ENCODE measurements at places on chromosomes 13 and 19.

DNA sequence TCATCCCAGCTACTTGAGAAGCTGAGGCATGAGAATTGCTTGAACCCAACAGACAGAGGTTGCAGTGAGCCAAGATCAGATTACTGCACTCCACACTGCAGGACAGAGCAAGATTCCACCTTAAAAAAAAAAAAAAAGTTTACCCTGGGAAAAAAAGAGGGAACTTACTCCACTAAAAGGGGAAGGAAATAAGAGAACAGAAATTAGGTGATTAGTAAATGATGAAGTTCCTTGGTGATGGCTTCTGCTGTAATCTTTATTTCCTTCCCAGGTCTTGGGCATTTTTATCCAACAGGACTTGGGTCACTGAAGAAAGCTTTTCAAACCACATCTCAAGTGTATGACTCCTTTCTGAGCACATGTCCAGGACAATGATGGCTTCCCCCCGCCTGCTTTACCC, 9.3 kb downstream of the ZNF780A start:
- DNase-seq: no peak

DNA sequence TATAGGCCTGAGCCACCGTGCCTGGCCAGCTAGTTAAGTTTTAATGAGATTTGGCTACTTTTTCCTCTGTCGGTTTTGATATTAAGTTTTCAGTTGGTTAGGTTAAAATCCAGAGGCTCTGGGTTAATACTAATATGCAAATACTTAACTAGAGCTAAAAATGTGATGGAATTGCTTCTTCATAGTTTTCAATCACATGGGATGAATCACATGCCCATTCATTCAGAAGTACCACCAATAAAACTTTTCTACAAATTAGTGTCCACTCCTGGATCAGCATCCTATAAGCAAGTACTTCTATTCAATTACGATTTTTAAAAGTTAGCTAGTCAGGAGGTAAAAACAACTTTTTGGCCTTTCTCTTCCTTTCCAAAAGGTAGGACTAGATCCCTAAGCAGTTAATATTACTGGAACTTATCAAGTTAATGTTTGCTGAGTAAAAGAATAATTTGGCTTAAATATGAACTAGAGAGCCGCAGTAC, 4.3 kb downstream of the SLC25A30 start:
- no peak for DNase-seq

DNA sequence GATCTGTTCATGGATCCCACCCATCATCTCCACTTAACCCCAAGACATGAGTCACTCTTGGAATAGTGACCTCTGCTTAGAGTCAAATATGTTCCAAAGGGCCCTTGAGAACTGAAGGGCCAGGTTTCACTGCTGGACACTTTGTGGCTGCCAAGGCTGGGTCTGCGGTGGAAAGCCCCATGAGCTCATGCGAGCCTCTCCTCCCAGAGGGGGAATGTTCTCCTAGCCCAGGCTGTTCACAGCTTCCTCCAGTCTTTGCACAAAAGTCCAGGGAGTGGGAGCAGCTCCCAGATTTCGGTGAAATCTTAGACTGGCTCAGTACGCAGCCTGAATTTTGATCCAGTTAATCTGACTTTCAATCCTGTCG, 732 bp upstream of the DCLK1 start:
- DNase-seq: no peak

DNA sequence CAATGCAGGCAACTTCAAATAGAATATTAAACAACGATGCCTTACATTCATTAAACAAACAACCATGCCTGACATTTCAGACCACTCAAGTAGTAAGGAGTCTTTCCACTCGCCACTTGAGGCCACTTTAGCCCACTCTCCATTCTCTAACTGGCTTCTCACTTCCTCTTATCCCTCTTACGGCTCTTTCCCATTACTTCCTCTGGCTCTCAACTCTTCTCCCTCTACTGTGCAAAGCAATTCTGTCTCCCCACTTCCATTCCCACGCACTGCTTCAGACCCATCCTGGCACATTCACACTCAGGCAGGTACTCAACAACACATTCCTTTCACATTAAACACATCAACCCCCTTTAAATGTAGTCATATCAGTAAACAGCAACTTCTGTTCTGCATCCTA, 229.8 kb upstream of the IPO5 start:
- DNase-seq: no peak

DNA sequence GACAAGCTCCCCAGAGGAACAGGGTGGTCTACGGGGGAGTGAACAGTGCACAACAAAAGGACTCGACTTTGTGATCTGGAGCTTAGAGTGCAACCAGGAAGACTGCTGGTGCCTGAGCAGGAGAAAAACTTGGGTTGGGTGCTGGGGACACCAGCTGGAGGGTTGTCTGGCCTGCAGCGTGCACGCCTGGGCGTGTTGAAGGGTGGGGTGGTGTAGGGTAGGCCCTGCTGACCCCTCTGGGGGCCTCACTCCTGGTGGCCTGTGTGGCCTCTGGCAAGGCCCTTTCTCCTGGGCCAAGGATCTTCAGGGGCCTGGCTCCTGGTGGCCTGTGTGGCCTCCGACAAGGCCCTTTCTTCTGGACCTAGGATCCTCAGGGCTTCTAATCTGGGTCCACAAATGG, 4.7 kb upstream of the RSPH6A start:
- no peak for DNase-seq

- DNase-seq: no peak
Measured at GRCh38 chr13:110984381-110984780, 69.5 kb upstream of the ANKRD10 start.

DNA sequence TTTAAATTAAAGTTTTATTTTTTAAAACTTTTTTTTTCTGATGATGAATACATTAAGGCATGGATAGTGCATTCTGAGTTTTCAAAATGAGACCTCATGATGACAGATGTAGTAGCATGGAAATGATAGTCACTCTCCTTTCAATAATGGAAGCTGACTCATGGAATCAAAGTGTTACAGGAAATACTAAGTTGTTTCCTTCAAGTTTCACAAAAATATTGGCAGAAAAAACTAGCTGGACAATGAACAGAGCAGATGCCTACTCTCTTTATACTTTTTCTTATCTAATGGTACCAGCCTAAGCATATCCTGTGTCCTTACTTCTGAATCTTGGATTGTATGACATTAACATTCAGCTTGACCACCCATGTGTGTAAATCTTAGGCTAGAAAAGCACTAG, 1337.3 kb downstream of the PCDH9 start:
- no peak for DNase-seq

GRCh38 chr13:112456138-112457056, 80.2 kb downstream of the SPACA7 start:
- DNase-seq: no peak

GRCh38 chr19:9934132-9934950, 2.0 kb downstream of the OLFM2 start:
- DNase-seq: peak; percentile 53

DNA sequence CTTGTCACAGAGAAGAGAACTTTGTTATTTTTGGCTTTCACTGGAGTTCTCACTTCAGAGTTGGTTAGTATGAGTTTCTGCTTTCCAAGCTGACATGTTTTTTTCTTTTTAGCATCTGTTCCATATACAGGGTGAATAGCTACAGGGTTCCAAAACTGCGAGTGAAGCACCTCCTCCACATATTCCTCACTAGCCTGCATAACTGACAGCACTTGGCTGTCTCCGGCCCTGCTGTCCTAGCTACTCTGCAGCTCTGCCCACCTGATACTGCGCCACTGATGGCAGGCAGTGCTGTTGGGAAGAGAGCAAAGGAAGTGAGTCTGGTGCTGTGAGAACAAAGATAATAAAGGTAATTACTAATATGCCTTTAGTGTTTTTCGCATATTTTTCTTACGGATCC, 6.8 kb downstream of the ATP8A2 start:
- DNase-seq: no peak

DNA sequence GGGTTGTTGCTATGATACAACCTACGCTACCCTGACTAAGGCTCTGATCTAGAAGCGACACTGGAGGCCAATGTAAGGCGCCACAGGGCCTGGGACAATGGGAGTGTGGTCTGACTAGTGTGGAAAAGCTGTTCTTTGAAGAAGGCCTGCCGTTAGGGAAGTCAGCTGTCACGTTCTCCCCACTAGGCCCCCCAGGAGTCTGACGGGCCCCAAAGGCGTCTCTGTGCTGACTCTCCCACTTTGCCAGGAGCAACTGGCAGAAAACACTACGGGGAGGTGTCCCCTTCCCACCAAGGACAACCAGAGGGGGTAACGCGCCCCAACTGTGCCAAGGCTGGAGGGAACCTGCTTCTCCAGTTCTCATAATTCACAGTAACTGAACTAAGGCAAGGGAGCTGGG, 25.3 kb upstream of the EIF3G start:
- DNase-seq: no peak

DNA sequence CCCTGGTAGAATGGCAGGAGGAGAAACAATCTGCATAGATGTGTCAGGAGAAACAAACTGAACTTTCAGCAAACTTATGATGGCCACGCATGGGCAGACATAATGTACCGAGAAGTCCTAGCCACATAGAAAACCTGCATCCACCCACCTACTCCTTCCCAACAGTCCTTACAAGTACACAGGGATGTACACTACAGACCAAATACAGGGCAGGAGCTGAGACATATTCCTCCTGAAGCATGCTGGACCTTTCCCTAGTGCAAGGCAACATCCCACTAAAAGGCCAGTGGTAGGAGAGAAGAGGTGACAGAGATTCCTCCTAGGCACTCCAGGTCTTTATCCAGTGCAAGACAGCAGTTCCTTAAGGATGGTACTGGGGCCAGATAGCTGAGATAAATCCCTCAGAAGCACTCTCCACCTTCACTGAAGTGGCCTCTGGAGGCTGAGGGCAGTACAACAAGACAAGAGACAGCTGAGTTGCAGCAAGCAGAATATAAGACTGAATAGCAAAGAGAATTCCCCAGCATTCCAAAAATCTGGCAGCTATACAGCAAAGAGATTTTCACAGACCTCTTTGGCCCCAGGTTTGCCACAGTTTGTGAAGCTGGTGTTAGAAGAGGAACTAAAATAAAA, 18.3 kb downstream of the VWA8 start:
- DNase-seq: no peak

DNA sequence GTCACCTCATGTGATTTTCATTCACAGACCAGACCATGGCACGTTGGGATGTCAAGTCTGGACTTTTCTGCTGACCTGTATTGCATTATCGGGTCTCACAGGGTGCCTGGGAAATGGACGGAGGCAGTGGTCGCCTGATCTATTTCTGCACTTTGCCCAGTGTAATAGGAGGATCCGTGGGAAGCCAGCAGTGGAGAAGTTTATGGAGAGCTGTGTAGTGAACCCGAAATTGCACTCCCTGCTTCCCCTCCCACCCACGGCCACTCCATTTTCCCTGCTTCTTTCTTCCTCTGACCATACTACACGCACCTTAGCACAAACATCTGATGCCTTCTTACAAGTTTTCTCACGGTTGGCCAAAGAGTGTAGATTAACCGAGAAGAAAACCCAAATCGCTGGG, 16.9 kb downstream of the EFNB2 start:
- no peak for DNase-seq

DNA sequence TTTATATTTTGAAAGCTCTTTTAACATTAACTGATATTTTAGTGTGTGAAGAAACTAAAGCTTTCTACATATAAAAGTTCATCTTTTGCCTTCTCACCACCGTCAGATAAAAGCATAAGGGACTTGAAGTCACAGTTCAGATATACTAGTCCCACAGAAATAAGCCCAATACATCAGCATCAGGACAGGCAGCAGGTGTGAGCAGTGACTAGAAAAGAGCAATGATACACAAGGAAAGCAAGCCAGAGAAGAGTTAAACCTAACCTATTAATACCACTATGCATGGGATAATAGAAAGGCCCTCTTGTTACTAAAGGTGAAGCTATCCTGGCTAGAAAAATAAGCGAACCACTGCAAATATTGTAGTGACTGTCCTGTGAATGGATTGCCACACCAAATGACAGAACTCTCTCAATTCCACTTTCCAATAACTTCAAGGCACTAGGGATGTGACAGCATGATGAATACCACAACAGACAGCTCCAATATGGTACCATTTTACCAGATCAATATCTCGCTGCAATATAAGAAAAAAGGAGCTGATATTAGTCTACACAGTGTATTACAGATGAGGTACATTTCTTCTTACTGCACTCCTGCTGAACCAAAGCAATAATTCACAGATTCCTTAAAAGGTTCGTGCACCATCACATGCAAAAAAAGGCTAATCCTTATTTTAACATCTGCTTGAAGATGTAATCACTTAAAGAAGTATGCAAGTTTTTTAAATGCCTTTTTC, 114.1 kb downstream of the DACH1 start:
- DNase-seq: no peak

DNA sequence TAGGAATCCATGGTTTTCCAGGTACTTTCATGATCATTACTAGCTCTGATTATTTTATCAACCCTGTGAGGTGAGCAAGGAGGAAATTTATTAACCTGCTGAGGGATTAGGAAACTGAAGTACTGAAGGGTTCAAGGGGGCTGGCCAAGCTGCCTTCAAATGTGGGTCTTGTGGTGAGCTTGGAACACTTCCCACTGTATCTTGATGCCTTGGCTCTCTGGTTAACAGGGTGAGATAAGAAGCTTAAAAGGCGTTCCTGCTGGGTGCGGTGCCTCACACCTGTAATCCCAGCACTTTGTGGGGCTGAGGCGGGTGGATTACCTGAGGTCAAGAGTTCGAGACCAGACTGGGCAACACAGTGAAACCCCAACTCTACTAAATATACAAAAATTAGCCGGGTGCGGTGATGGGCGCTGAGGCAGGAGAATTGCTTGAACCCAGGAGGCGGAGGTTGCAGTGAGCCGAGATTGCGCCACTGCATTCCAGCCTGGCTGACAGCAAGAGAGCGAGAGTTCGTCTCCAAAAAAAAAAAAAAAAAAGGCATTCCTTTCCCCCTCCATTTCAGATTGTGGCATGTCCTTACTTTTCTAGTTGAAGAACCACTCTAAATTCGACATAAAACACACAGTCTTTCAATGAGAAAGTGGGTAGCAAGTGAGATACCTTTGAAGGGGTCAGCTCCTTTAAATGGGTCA, 70.2 kb downstream of the KLF2 start:
- no peak for DNase-seq

- DNase-seq: peak; percentile 58
Measured at GRCh38 chr19:32363175-32363574, 17.8 kb downstream of the ZNF507 start.

- no peak for DNase-seq
Measured at GRCh38 chr19:3691726-3692125, 8.5 kb downstream of the PIP5K1C start.

DNA sequence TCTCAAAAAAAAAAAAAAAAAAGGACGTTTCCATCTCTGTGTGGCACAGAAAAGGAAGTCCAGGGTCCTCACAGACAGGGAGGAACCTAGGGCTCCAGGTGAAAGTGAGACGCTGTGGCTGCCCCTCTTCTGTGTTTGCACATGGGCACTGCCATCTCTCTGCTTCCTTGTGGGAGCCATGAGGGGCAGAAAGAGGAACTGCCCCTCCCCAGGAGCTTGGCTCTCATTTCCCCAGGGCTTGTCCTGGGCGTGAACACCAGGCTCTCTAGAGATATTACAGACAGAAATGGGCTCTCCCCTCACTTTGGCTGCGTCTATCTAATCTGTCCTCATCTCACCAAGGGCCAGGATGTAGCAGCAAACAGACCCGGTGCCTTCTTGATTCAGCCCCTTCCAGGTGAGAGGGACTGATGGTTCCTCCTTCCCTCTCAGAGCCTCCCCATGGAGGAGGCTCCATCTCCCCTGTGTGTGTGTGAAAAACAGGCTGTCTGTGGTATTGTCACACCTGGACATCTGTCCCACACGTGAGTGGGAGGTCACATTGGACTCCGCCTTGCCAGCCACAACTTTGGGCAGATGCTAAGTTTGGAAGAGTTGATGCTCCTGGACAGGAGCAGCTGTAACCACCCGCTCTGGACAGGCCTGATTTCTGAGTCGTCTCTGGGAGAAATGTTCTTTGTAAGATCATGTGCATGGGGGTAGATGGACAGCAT, 840 bp upstream of the LILRA4 start:
- no peak for DNase-seq

GRCh38 chr19:54035215-54036178, 28.2 kb downstream of the VSTM1 start:
- no peak for DNase-seq

Measured in midbrain (tissue), 1 donor.